ENCODE measurements at places on chromosomes 3 and 15. TPM values are rescaled to one million over a fixed set of nuclear protein-coding genes. Genes with fewer than 3 reads are reported as not detected.

- H3K36me3 ChIP-seq, result peaks cover 25% of the 10 kb centered on the region
- no peaks in the 10 kb centered on the region for H3K27me3 ChIP-seq
- H3K4me1 ChIP-seq, result no peaks in the 10 kb centered on the region
These were observed 47.5 kb downstream of the ASTE1 start for GRCh38 chr3:130979117-130979516.

DNA sequence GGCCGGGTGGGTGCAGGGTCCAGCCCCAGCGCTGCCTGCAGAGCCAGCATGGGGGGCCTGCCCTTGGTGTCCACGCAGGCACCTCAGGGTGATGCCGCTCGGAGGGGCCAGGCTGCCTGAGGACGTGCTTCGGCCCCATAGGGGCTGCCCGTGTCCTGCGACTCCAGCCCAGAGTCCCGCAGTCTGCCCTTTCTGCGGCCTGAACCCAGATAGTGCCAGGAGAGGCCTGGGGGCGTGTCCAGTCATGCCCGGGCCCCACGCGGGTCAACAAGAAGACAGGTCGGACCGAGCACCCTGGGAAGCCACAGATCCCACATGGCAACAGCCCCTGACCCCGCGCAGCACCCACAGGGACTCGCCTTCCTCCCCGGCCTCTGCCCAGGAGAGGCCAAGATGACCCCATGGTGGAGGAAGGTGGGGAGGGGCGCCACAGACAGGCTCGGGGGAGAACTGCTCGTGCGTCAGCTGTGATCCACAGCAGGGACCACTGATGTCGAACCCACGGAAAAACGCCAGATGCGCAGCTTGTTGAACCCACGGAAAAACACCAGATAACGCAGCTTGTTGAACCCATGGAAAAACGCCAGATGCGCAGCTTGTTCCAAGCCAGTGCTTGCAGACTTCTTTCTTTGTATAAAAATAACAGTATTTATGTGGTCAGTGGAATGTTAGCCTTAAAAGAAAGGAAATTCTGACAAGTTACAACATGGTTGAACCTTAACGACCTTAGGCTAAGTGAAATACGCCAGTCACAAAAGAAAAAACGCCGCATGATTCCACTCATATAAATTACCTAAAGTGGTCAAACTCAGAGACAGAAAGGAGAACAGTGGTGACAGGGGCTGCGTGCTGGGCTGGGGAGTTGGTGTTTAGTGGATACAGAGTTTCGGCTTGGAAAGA, 28.5 kb downstream of the CYFIP1 start:
- H3K4me1 ChIP-seq, result peaks cover 12% of the 10 kb centered on the region
- H3K27ac ChIP-seq, result no peak overlapping the region
- DNase-seq, result no peak

Gene LIPC
- 0.62 TPM for total RNA-seq

DNA sequence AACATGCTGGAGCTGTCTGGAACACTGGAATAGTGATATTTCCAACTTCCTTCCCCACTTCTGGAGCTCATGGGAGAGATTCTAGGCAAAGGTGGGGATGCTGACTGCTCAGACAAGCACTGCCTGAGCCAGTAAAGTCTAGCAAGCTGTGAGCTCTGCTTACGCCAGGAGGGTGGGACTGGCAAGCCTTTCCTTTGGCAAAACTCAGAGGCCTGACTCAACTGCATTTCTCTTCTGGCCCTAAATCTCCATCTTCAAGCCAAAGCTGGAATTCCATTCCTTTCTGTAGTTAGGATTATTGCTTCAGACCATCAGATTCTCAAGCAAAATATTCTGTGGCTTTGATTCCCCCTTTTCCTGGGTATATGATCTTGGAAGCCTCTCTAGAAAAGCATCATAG, 20.3 kb upstream of the EPB42 start:
- no peaks in the 10 kb centered on the region for H3K36me3 ChIP-seq
- peaks cover 17% of the 10 kb centered on the region for H3K4me1 ChIP-seq
- H3K4me3 ChIP-seq, result no peak overlapping the region
- no peak for DNase-seq
- no peak overlapping the region for H3K27ac ChIP-seq

DNA sequence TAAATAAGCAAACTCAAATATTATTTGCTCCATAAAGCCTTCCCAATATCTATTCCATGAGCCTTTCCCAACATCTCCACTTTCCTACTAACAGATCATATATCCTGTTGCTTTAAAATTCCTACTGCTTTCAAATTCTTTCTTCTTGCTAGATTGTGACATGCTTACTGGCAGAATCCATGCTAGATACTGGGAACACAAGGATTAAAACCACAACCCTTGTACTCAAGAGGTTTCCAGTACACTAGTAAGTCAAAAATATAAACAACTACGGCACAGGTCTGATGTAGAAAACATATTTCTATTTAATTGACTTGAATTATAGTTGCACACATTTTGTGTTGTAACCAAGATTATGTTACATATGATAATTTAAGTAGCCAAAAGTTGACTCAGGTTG, 275.0 kb downstream of the ZBTB20 start:
- no peak overlapping the region for H3K27ac ChIP-seq
- no peaks in the 10 kb centered on the region for H3K27me3 ChIP-seq
- H3K36me3 ChIP-seq, result no peaks in the 10 kb centered on the region
- no peaks in the 10 kb centered on the region for H3K4me1 ChIP-seq
- no peak for DNase-seq

DNA sequence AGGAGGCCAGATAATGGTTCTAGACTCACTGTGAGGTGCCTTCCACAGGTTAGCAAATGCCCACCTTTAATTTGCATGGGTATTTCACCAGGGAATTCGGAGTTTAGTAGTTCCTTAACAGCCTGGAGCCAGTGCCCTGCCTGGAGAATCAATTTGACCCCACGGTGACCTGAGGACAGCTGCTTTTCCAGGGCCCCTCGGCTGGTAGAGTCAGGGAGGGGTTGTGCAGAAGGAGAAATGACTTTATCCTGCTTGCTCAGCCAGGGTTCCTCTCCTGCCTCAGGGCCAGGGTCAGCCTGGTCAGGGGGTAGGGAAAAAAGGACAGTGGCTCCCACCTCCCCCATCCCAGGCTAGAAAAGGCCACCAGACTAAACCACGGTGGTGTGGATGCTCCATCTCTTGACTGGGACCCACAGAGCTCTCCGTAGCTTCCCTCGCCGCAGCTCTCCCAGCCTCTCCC, 12.0 kb downstream of the DLL4 start:
- peaks cover 3% of the 10 kb centered on the region for H3K27me3 ChIP-seq
- H3K36me3 ChIP-seq, result no peaks in the 10 kb centered on the region
- DNase-seq, result no peak
- H3K27ac ChIP-seq, result peak overlapping the region; percentile 72
- peak overlapping the region; percentile 37 for H3K4me3 ChIP-seq

DNA sequence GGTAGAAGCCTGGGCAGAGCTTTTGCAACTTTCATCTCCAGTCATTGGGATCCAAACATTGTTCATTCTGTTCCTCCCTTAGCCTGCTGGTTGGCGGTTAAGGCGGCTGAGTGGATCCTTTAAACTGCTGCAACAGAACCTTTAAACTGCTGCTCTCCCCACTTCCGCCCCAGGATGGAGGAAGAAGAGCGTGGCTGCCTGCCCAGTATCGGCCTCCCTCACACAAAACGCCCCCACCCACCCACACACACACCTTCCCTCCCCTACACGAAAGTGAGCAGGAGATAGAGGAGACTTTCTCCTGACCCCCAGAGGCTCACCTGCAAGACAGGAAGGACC, 460 bp upstream of the ZMAT3 start:
- H3K4me1 ChIP-seq, result peaks cover 42% of the 10 kb centered on the region
- peaks cover 3% of the 10 kb centered on the region for H3K27me3 ChIP-seq
- peak overlapping the region; percentile 81 for H3K4me3 ChIP-seq
- peaks cover 12% of the 10 kb centered on the region for H3K36me3 ChIP-seq
- peak; percentile 42 for DNase-seq

Gene COL7A1
- total RNA-seq, result 0.83 TPM
